ENCODE measurements at places on chromosomes 3 and 15.

- DNase-seq = no peak
These were observed 30.4 kb upstream of the KLHL25 start for GRCh38 chr15:85825118-85825517.

GRCh38 chr3:78812166-78812565 lies 955.6 kb downstream of the ROBO1 start:
- no peak for DNase-seq

- no peak for DNase-seq
These were observed 304.5 kb upstream of the SEMA6D start for GRCh38 chr15:47412802-47413201.

DNA sequence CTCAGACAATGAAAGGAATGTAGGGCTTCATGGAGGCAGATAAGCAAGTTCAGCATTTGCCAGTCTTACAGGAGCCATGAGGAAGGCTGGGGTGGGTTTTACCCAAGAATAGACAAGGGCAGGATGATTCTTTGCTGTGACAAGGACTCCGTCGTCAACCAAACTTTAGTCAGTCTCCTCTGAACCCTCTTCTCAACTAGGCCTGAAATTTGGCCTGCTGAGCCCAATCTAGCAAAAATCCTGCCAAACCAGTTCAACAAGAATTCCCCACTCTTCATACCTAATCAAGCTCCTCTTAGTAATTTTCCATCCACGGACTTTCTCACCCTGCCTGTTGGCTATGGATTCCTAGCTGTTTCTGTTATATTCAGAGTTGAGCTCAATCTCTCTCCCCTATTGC lies 280.5 kb downstream of the TBL1XR1 start:
- DNase-seq = no peak

- DNase-seq = no peak
These were observed 62.6 kb downstream of the RGMA start for GRCh38 chr15:93026380-93026817.

DNA sequence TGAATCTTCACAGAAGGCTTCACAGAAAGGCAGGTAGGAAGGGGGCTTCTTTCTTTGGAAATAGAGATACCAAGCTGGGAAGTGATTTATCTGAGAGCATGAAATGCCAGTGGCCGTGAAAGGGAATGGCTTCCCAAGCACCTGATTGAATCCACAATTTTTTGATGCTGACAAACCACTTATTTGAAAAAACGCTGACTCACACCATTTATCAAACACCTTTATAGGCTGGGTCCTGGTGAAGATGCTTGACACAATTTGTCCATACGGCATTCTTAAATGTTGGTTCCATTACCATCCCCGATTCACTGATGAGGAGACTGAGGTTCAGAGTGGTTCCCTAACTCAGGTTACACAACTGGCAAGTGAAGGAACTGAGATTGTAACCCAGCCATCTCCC lies 64.1 kb upstream of the POMGNT2 start:
- no peak for DNase-seq

- DNase-seq = no peak
These were observed 4.0 kb upstream of the A4GNT start for GRCh38 chr3:138136201-138136600.

DNA sequence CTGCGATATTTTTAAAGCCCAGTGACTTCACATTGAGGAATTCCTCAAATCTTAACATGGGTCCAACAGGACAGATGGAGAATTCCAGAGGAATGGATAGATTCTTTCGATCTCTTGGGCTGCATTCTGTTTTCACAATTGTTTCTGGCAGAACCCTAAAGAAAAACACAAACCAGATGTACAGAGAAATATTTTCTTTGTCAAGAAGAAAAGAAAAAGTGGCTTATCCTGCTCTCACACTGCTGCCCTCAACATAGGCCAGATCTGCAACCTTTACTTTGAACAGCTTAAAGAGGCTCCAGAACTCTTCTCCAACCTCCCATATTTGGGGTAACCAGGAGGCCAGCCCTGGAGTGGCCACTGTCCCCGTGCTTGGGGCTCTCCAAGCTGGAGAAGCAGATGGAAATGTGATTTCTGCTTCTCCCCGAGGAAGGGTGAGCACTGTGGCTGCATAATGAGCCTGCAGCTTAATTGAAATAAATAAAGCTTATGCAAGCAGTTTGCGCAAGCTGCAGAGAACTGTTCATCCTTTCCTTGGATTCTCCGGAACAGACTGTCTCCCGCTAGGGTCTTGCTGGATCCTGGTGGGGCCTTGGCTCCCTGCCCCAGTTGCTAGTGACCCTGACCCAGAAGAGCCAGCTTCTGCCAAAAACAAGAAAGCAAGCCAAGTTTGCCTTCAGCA lies 453.2 kb upstream of the PROK2 start:
- no peak for DNase-seq

GRCh38 chr3:140018556-140018955 lies 83.6 kb downstream of the CLSTN2 start:
- no peak for DNase-seq

GRCh38 chr3:120147072-120147871 lies 53.0 kb upstream of the GSK3B start:
- DNase-seq = no peak

GRCh38 chr15:62584301-62585235 lies 419.5 kb upstream of the C2CD4B start:
- no peak for DNase-seq

DNA sequence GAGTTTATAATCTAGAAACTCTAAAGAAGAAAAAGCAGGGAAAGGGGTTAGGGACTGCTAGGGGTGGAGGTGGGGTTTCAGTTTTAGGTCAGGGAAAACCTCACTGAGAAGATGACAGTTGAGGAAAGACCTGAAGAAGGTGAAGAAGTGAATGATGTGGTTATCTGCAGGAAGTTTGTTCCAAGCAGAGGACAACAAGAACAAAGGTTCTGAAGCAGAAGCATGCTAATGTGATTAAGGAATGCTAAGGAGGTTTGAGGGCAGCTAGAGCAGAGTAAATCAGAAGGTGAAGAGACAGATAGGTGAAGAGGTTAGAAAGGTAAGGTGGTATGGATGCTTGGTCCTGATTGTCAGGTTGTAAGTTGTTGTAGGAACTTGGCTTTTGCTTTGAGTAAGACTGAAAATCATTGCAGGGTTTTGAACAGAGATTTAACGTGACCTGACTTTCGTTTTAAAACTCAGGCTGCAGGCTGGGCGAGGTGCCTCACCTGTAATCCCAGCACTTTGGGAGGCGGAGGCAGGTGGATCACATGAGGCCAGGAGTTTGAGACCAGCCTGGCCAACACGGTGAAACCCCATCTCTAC lies 8.6 kb downstream of the OXSR1 start:
- no peak for DNase-seq

DNA sequence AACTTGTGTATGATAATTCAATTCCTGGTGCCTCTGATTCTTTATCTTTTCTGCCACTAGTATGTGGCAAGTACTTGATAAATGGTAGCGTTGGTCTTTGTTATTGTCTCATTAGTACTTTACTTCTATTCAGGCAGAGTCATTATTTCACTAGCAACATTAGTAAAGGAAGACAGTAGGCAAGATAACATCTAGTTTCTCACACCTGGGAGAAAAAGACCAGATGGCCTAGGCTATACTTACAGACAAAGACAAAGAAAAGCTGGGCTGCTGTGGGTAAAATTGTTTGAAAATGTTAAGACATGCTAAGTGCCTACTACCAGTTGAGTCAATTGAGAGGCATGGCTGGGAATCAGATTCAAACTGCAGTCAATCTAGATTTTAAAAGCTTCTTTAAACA lies 198.7 kb upstream of the CMC1 start:
- no peak for DNase-seq

- no peak for DNase-seq
These were observed 34.8 kb upstream of the CD47 start for GRCh38 chr3:108125550-108126071.

DNA sequence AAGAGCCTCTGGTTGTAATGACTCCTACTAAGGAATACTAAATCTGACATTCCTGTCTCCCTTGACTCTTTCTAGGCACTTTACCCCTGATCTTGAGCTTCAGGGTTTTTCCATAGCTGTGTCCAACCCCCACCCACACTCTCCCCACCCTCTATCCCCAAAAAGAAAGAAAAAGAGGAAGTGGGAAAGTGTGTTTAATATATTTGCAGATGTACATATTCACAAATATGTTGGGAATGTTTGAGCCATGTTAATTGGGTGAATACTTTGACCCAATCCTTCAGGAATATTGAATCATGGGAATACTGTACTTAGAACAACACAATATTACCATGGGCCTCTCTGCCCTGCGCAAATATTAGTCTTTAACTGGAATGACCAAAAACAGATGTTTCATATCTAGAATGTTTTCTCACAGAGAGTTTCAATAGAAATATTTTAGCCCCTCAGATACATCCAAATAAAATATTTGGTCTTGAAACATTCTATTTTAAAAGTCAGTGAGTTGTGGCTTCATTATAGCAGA lies 19.8 kb upstream of the PFN2 start:
- no peak for DNase-seq
